ENCODE measurements at places on chromosomes 3 and 15. TPM values are rescaled to one million over a fixed set of nuclear protein-coding genes. Genes with fewer than 3 reads are reported as not detected.

Gene TXNRD3
- total RNA-seq, result 10.3 TPM

Gene LEKR1
- total RNA-seq, result 0.26 TPM

Gene PLCH1
- under 0.01 TPM for total RNA-seq

Gene ATP13A5
- not detected for total RNA-seq

Gene GRM7
- total RNA-seq, result not detected

Gene CDHR4
- total RNA-seq, result not detected

Gene GABRB3
- total RNA-seq, result 1.5 TPM

Gene SLC28A2
- total RNA-seq, result not detected

Gene CHRM5
- total RNA-seq, result not detected

Gene POC1A
- total RNA-seq, result 3.1 TPM

Gene ZCWPW2
- total RNA-seq, result 1.0 TPM

Gene CCDC39
- under 0.01 TPM for total RNA-seq

Gene SSUH2
- not detected for total RNA-seq

Gene KLHL40
- not detected for total RNA-seq

Gene NMNAT3
- 2.8 TPM for total RNA-seq
